Epithelial cell of prostate (primary cell): ENCODE measurements at places on chromosomes 1 and 21.

DNA sequence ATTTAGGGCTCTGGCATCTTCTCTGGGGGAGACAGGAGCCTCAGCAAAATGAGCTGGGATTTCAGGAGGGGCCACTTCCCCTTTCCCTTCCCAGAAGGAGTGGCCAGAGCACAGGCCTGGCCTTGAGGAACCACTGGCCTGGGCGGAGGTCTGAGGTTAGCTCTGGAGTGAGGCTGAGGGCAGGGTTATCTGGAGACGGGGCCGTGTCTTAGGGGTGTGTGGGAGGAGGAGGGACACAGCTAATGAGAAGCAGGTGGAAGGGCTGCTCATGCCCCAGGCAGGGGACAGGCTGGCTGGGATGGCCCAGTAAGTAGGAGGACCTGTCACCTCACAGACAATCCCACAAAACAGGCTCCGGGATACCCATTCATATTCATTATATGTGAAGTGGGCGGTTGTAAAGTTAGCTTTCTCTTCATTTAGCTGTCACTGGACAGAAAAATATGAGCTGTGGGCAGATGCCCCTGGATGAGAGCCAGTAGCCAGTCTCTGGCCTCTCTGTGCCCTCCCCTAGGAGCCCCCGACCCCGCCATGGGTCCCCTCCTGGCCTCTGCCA, 12.4 kb downstream of the ALX3 start:
- no peak for DNase-seq

DNA sequence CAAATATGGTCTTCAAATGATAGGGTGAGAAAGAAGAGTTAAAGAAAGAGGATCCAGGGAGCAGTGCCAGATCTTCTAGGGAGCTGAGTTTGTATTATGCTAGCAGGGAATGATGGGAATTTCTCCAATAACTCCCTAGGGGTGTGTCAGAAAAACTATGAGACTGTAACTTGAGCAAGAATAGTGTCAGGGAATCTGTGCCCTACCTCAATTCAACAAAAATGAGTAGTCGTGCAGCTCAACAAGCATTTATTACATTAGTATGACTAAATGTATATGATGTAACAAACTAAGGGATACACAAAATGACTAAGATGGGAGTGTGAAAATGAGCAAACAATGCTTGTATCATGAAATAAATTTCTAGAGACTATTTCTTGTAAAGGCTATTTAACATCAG, 24.2 kb downstream of the SPAG17 start:
- DNase-seq: no peak

GRCh38 chr1:101697072-101697471, 299.7 kb downstream of the OLFM3 start:
- no peak for DNase-seq

DNA sequence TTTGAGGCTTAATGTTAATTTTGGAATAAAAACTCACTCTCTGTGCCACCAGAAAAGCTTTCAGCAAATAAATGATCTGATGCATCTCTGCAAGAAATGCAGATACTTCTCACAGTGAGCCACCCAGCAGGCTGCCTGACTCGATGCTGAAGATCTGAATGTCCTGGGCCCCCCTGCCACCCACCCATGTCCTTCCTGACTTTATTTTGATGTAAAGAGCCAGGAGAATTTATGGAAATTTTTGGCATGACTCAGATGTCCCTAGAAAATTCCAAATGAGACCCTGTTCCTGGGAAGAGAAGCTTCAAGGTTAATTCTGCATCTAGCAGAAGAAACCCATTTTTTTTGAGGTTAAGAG, 62.8 kb upstream of the COA6 start:
- no peak for DNase-seq

- no peak for DNase-seq
These were observed 50.3 kb downstream of the CDC7 start for GRCh38 chr1:91550961-91551360.
